ENCODE measurements at places on chromosomes 12 and 14.

DNA sequence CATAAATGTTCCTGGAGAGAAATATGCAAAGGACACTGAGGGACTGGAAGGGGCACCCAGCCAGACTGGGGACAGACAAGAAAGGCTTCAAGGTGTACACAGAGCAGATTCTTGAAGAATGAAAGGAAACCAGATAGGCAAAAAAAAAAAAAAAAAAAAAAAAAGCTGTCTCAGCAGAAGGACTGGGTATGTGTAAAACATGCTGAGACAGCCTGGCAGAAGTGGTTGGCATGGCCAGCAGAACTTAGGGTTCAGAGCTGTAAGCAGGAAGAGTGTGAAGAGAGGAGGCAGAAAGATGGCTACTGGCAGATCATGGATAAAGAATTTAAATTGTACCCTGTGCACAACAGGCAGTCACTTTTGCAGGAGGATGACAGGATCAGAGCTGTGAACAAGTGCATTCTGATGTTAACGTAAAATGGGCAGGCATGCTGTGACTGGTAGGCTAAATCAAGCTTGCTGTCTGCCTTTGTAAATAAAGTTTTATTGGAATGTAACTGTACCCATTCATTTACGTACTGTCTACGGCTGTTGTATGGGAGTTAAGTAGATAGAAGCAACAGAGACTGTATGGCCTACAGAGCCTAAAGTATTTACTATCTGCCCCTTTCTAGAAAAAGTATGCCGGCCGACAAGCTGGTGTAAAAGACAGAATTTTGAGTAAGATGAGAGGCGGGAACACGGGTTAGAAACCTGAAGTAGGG, 42.2 kb downstream of the UBR7 start:
- no peak for DNase-seq

- DNase-seq = no peak
Observed at GRCh38 chr14:54818201-54819133, 84.2 kb downstream of the GCH1 start.

DNA sequence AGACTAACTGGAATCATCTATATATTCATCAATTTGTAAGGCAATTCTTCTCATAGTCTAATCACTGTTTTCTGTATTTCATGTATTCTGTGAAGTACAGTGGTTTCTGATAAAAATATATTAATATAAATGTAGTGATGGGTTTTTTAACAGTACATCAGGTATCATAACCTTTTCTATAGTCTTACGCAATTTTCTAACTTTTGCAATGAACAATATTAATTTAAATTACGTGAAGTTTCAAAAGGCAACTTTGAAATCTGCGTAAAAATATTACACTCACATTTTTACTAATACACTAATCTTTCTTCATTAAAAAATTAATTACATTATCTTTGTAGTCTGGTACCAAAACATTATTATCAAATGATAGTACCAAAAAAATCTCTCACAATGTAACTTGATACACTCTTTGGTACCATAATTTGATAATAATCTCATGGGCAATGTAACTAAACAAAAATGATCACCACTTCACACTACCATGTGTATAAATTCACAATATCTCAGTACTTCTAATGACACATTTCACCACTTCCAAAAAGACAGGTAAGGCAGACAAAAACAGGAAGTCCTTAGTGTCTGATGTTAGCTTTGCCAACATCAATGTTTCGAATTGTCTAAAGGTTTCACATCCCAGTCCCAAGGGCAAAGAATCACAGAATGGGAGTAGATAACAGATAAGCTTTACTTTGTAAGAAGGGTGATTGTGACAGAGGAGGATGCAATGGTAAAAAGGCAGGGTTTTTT, 8.7 kb downstream of the DNAI7 start:
- no peak for DNase-seq

- DNase-seq = no peak
Observed at GRCh38 chr12:91883811-91884210, 261.8 kb downstream of the BTG1 start.

GRCh38 chr14:80100681-80101080, 110.6 kb downstream of the DIO2 start:
- no peak for DNase-seq

- no peak for DNase-seq
Observed at GRCh38 chr14:78259831-78260230, 89.7 kb downstream of the NRXN3 start.

DNA sequence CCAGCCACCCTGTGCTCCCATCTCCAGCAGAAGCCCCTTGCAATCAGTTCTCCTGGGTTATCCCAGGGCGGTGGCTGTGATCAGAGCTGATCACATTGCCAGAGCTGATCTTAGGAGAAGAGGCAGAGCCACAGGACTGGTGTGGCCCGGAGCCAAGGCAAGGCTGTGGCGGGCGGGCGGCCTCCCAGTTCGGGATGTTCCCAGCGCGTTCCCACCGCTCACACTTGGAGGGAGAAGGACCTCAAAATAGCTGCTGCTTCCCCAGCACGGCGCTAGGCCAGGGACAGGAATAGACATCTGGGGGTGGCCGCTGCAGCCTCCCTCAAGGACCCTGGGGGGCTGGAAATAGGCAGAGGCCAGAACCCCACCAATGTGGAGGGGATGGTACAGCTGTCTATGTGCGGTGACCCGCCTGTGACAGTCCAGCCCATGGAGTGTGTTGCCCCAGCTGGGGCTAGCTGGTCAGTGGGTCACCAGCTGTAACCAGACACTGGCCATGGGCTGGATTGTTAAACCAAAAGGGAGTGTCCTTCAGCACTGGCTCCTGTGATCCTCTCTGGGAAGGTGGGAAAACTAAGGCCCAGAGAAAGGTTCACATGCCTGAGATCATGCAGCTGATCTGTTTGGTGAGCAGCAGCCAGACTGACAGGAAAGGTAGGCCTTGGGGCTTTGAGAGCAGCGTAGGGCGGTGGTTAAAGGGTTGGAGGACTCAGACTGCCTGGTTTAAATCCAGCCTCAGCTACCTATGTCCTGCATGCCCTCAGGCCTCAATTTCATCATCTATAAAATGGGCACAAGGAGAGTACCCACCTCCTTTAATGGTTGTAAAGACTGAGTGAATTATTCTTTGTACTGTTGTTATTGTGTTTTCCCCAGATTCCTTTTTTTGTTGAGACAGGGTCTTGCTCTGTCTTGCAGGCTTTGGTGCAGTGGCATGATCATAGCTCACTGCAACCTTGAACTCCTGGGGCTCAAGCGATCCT, 8.0 kb upstream of the POP5 start:
- no peak for DNase-seq

GRCh38 chr12:26281320-26281719, 85.9 kb downstream of the SSPN start:
- no peak for DNase-seq

GRCh38 chr12:44015333-44015941, 179.6 kb downstream of the TMEM117 start:
- peak; percentile 55 for DNase-seq

DNA sequence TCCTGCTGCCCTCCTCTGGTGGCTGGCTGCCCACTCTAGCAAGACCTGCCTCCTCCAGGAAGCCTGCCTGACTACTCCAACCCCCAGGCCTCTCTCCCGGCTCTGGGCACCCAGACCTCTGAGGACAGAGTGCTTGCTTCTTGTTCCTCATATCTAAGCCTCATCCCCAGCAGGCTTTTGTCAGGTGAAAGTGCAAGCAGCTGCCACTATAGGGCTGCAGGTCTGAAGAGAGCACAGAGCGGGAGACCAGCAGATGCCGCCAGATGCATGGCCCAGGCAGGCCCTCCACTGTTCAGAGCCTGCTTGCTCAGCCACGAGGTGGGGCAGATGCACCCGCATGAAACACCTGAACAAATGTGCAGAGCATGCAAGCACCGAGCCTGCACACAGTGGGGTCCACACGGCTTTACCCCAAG, 73.0 kb downstream of the SERPINA3 start:
- no peak for DNase-seq

Data from suppressor macrophage treated with lipopolysaccharide for 1 hour (primary cell).